ENCODE measurements at places on chromosomes 7 and 10. TPM values are rescaled to one million over a fixed set of nuclear protein-coding genes. Genes with fewer than 3 reads are reported as not detected.

DNA sequence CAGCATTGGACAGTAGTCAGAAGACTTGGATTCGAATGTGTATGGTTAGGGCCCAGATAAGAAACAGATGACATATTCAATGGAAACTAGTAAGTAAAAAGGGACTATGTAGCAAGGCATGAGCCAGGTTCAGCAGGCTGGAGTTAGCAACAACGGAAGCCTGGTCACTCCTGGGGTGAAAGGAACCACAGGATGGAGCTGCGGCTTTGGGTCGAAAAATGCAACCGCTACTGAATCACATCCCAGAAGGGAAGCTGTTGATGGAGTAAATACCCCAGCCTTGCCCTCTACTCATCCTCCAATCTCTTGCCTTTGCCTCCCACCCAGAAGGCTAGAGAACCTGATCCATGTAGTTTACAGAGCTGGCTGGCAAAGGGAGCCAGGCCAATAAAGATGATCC, 37.5 kb upstream of the EGR2 start:
- no peak overlapping the region for H3K4me3 ChIP-seq
- no peak for DNase-seq
- no peak overlapping the region for H3K27ac ChIP-seq
- H3K27me3 ChIP-seq = no peaks in the 10 kb centered on the region

GRCh38 chr7:101367676-101368075, 5.0 kb downstream of the COL26A1 start:
- H3K36me3 ChIP-seq = no peaks in the 10 kb centered on the region
- H3K27me3 ChIP-seq = no peaks in the 10 kb centered on the region
- H3K27ac ChIP-seq = no peak overlapping the region
- H3K4me3 ChIP-seq = no peak overlapping the region
- no peak for DNase-seq

DNA sequence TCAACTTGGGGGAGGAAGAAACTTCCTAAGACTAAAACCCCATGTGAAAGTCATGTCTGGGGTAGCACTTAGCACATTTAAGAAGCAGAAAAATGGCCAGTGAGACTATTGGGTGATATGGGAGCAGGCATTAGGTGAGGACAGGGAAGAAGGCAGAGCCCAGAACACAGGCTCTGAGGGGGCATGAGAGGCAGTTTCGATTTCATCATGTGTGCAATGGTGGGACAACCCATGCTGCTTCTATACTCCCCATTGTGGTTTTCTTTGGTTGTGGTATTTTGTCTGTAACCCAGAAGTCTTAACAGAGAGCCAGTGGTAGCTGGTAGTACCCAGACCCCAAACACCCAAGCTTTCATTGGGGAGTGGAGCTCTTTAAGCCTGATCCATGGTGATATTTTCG, 752.0 kb downstream of the GRID1 start:
- no peak for DNase-seq
- H3K27me3 ChIP-seq = no peaks in the 10 kb centered on the region
- H3K36me3 ChIP-seq = no peaks in the 10 kb centered on the region
- no peak overlapping the region for H3K4me3 ChIP-seq
- no peaks in the 10 kb centered on the region for H3K4me1 ChIP-seq

CWF19L1 gene
- total RNA-seq = 8.1 TPM

COBL gene
- 26.3 TPM for total RNA-seq

DNA sequence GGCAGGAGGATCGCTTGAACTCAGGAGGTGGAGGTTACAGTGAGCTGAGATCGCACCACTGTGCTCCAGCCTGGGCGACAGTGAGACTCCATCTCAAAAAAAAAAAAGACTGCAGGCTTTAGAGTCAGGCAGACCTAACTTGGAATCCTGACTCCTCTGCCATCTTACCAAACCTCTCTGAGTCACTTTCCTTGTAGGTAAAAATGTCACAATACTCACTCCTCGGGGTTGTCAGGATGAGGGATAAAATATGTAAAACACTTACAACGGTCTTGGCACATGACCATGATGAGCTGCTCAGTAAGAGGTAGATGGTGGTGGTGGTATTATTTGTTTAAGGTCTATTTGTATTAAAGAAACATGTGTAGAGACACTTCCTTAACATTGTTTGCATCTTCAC, 154.1 kb upstream of the PDE1C start:
- DNase-seq = no peak
- no peak overlapping the region for H3K27ac ChIP-seq
- no peak overlapping the region for H3K4me3 ChIP-seq
- no peaks in the 10 kb centered on the region for H3K27me3 ChIP-seq

GRCh38 chr10:90784771-90785170, 73.1 kb downstream of the HTR7 start:
- no peaks in the 10 kb centered on the region for H3K4me1 ChIP-seq
- no peak overlapping the region for H3K4me3 ChIP-seq
- no peaks in the 10 kb centered on the region for H3K36me3 ChIP-seq
- no peaks in the 10 kb centered on the region for H3K27me3 ChIP-seq
- no peak for DNase-seq
- no peak overlapping the region for H3K27ac ChIP-seq

DNA sequence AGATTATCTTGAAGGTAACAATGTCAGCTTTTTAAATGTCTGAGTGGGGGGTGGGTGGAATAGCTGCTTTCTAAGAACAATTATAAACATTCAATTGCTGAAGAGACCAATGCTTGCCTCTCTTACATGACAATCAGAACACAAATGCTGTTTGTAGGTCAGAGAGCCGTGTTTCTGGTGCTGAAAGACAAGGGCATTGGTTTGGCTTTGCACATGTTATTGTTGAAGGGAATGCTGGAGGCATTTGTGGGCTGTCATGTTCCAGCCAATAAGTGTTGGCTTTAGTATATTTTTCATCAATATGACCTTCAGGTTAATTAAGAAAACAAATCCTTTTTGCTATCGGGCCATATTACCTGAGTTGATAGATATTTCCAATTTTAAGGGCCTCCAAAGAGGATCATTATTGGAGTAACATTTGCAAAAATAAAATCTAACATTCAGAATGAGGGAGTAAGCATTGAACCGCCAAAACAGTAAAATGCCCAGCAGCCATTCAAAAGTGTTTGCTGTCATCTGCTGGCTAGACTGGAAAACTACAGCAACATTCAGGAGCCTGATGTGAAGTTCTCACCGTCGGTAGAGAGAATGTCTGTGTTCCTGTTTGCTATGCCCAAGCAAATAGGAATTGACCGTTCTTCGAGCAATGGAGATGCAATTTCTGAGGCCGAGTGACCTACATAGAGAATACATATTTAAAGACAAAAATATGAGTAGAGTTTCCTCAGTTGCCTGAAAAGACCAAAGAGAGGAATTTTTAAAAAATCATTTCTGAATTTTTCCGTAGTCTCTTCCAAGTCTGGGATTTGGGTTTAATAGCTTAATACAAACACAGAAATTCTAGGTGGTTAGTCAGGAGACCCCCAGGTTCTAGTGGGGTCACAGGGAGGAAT, 118.9 kb downstream of the APBB1IP start:
- no peaks in the 10 kb centered on the region for H3K27me3 ChIP-seq
- H3K36me3 ChIP-seq = no peaks in the 10 kb centered on the region
- H3K4me1 ChIP-seq = no peaks in the 10 kb centered on the region
- H3K4me3 ChIP-seq = no peak overlapping the region
- no peak overlapping the region for H3K27ac ChIP-seq
- DNase-seq = no peak

DNA sequence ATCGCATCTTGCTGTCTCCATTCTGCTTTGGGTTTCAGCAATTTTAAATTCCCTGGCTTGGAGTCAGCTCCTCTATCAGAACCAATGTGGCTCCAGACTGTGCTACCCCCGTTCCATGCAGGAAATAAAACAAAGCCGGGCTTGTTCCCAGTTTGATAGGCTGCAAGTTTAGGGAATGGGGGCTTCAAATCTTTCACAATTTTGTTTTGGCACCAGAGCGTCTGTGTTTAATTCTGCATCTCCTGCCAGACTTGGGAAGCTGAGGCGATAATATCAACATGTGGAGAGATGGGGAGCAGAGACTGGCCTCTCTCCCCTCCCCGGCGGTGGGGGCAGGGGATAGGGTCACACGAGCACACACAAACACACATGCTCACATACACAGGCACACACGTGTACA, 305.9 kb downstream of the FGFR2 start:
- no peaks in the 10 kb centered on the region for H3K27me3 ChIP-seq
- H3K4me1 ChIP-seq = peaks cover 7% of the 10 kb centered on the region
- H3K36me3 ChIP-seq = no peaks in the 10 kb centered on the region
- H3K4me3 ChIP-seq = no peak overlapping the region
- no peak overlapping the region for H3K27ac ChIP-seq

- no peaks in the 10 kb centered on the region for H3K27me3 ChIP-seq
- H3K27ac ChIP-seq = no peak overlapping the region
- H3K36me3 ChIP-seq = no peaks in the 10 kb centered on the region
- peaks cover 6% of the 10 kb centered on the region for H3K4me1 ChIP-seq
- H3K4me3 ChIP-seq = no peak overlapping the region
These were observed 142.7 kb downstream of the PFKFB3 start for GRCh38 chr10:6345404-6345803.

GRCh38 chr10:10605551-10606081, 412.1 kb upstream of the CELF2 start:
- no peaks in the 10 kb centered on the region for H3K27me3 ChIP-seq
- DNase-seq = no peak
- H3K4me3 ChIP-seq = no peak overlapping the region
- no peaks in the 10 kb centered on the region for H3K4me1 ChIP-seq

- H3K4me3 ChIP-seq = no peak overlapping the region
- no peak for DNase-seq
- no peak overlapping the region for H3K27ac ChIP-seq
These were observed 1346.3 kb downstream of the REEP3 start for GRCh38 chr10:64867501-64867962.

DNA sequence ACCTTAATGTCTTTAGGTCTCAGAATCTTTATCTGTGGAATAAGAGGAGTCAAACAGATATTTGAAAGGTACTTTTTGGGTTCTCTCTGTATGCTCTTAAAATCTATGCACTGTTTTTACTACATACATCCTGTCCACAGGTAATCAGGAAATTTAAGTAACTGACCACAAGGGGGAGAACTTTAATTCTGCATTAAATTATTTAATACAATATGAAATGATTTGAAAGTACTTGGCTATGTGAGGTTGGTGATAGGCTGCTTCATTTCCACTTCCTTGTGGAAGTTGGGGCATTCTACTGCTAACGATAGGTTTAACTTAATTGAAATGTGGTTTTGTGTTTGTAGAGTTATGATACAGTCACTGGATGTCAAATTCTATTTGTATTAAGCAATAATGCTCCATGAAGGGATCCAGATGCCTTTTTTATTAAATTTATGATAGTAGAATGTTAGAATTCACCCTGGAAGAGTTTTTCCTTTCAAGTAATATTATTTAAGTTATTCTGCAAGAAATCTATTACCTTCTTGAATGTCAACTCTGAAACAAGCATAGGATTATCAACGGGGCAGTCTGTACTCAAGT, 6.0 kb downstream of the TEX47 start:
- H3K4me3 ChIP-seq = no peak overlapping the region
- no peaks in the 10 kb centered on the region for H3K4me1 ChIP-seq
- no peaks in the 10 kb centered on the region for H3K36me3 ChIP-seq

KEL gene
- total RNA-seq = 0.12 TPM

DNA sequence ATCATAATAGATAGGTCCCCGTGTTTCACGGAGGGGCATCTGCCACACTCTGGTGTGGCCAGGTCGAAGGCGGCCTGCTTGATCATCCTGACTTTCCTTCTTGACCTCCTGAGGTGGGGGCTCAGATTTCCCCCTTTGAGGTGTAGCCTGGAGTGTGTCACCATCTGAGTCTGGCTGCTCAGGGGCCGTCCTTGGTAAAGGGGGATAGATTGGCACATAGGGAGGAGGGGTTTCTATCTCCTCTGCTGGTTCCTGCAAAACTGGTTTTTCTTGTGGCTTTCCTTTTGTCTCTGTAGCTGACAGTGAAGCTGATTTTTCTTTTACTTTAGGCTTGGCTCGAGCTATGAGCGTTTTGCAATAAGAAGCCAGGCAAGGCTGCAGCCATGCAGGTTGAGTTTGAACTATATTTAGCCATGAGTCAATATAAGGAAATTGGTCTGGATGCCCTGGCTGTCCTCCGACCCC, 7.1 kb upstream of the ZNF117 start:
- no peak overlapping the region for H3K27ac ChIP-seq
- H3K36me3 ChIP-seq = peaks cover 3% of the 10 kb centered on the region
- DNase-seq = no peak
- no peak overlapping the region for H3K4me3 ChIP-seq

DNA sequence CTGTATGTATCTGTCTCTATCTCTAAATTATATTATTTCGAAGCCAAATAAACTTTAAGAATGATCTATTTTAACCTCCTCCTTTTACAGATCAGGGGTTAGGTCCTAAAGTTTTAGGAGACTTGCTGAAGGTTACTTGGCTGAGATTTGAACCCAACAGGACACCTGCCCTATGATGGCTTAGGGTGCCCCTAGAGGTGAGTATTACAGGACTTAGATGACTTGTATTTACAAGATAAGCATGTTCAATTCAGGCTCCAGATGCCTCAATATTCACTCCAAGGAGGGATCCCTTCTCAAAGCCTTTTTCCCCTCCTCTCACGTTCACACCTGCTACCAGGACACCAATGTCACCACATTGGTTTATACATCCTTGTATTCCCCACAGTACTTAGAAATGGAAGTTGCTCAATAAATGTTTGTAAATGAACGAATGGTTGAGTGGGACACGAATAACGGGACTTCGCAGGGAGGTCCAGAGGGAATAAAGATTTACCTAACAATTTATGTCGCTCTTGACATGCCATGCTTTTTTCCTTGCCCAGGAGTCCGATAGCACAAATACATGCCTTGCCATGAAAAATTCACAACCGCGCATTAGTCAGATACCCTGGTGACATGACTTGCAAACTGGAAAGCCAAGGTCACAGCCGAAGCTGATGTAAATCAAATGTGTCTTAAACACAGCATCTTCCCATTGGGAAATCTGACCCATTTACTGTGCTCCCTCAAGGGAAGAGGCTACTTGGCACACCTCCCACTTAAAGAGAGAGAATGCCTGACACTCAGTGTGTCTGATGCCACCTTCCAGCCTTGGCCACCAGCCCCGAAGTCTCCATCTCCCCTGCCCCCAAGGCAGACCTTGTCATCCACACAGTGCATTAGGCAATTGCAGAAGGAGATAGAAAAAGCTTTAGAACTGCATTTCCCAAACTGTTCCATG, 872.2 kb upstream of the AUTS2 start:
- no peaks in the 10 kb centered on the region for H3K4me1 ChIP-seq
- H3K27ac ChIP-seq = no peak overlapping the region
- no peaks in the 10 kb centered on the region for H3K27me3 ChIP-seq
- H3K4me3 ChIP-seq = no peak overlapping the region
- no peaks in the 10 kb centered on the region for H3K36me3 ChIP-seq
- DNase-seq = no peak

DNA sequence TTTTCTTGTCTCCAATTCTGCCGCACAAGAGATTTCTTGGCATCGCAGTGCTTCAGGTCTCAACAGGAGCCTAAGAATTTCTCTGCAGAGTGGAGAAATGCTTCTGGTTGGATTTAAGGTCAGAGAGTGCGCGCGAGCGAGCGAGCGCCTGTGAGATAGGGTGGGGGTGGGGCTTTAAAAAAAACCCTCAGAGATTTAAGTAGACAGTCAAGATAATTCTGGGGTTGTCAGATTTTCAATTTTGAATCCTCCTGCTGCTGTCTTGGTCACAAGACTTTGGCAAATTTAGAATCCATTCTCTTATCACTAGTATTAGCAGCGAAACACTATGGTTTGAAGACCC, 49.7 kb downstream of the CPEB3 start:
- DNase-seq = no peak
- no peaks in the 10 kb centered on the region for H3K4me1 ChIP-seq
- no peaks in the 10 kb centered on the region for H3K27me3 ChIP-seq
- H3K27ac ChIP-seq = peak overlapping the region; percentile 92
